Activated CD4-positive, alpha-beta memory T cell treated with anti-CD3 and anti-CD28 coated beads for 36 hours (primary cell): ENCODE measurements at places on chromosomes 11 and 22. TPM values are rescaled to one million over a fixed set of nuclear protein-coding genes. Genes with fewer than 3 reads are reported as not detected.

GRCh38 chr22:48808038-48808960 is 1019.4 kb downstream of the BRD1 start:
- H3K36me3 ChIP-seq = no peaks in the 10 kb centered on the region
- no peaks in the 10 kb centered on the region for H3K4me1 ChIP-seq
- H3K4me3 ChIP-seq = no peak overlapping the region
- no peaks in the 10 kb centered on the region for H3K27me3 ChIP-seq

DNA sequence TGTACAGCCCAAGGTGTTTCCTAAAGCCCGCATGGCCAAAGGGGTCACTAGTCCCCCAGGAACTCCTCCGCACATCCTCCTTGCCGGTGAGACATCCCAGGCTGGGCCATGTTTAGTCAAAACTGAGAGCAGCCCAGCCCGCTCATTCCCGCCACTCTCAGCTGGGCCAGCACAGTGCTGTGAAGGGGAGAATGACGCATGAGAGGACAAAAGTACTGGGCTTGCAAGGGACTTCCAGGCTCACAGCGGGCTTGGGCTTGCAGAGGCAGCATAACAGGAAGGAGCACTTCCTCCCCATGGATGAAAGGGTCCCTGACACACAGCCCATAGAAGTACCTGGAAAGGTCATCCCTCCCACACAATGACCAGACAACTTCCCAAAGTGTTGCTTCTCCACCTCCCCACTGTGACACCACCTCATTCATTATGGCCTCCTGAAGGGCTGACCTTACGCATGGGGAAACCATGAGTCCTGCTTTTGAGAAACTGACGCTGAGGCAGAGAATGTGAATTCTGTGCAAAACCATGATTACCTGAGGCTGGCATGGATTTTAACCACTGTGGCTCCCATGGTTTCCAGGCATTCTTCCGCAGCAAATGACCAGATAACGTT is 19.1 kb downstream of the ETS1 start:
- peaks cover 9% of the 10 kb centered on the region for H3K4me1 ChIP-seq
- no peak overlapping the region for H3K27ac ChIP-seq
- H3K4me3 ChIP-seq = no peak overlapping the region
- no peaks in the 10 kb centered on the region for H3K36me3 ChIP-seq
- peak; percentile 55 for DNase-seq

GRCh38 chr22:17928391-17928790 is 96.0 kb downstream of the MICAL3 start:
- H3K27ac ChIP-seq = no peak overlapping the region
- no peaks in the 10 kb centered on the region for H3K27me3 ChIP-seq
- H3K4me3 ChIP-seq = no peak overlapping the region
- DNase-seq = no peak

DNA sequence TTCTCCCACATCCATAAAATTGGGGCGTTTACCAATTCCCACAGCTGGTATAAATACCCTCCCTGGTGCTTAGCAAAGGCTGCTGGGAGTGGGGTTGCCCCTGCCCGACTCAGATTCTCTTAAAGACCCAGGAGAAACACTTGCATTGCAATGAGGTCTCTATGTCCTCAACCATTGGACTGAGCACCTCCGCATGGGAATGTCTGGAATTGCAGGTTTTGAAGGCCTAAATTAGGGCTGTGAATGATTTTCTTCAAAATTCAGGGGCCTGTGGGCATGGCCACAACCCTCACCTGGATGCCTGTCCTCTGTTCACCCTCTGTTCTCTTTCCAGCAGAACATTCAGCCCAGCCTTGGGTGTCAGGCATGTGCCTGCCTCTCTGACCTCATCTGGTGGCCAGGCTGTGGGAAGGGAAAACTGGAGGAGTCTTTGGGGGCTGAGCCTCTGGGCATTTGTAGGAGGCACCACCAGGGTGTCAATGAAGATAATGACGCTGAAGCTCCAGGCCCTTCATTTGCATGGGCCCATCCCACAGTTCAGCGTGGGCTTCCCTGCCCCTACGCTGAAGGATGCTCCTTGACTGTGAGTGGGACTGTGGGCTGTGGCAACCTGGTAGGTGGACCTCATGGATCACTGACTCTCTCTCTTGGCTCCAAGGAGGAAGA is 52.7 kb upstream of the MYEOV start:
- H3K36me3 ChIP-seq = no peaks in the 10 kb centered on the region
- H3K4me3 ChIP-seq = no peak overlapping the region
- no peak overlapping the region for H3K27ac ChIP-seq
- no peak for DNase-seq
- H3K4me1 ChIP-seq = peaks cover 30% of the 10 kb centered on the region

DNA sequence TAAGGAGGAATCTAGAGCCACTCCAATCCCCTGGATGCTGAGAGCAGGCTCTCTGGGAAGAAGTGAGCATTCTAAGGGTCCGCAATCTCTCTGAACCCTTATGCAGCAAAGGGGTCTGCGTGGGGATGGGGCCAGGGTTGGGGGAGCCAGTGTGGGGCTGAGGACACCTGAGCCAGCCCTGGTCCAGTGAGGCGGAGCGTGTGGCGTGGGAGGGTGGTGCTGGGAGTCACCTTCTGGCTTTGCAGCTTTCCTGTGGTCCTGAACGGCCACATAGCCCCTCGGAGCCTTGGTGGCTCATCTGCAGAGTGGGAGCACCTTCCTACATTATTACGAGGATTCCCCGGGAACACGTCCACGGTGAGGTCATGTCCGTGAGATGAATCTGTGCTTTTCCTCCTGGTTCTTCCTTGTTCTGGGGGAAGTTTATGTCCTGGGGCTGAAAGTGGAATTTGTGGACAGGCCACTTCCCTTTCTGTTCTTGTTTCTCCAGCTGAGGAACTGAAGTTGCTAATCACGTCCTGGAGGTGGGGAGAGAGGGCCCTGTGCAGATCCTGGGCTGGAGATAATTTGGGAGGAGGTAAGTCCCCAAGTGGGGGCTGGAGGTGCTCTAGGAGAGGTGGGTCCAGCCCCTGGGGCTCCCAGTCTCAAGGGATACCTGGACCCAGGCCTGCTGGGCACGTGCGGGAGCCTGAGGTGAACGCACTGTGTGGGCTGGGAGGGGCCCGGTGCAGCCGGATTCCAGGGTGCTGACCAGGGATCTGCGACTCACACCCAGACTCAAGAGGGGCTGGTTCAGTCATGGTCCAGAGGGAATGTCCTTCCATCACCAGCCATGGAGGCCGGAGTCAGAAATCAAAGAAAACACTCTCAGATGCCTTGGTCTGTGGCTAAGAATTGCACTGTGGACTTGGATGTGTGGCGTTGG is 6.1 kb downstream of the MRGPRE start:
- peaks cover 3% of the 10 kb centered on the region for H3K4me1 ChIP-seq
- H3K4me3 ChIP-seq = no peak overlapping the region
- no peak overlapping the region for H3K27ac ChIP-seq
- DNase-seq = no peak
- no peaks in the 10 kb centered on the region for H3K36me3 ChIP-seq
- H3K27me3 ChIP-seq = peaks cover 9% of the 10 kb centered on the region

DNA sequence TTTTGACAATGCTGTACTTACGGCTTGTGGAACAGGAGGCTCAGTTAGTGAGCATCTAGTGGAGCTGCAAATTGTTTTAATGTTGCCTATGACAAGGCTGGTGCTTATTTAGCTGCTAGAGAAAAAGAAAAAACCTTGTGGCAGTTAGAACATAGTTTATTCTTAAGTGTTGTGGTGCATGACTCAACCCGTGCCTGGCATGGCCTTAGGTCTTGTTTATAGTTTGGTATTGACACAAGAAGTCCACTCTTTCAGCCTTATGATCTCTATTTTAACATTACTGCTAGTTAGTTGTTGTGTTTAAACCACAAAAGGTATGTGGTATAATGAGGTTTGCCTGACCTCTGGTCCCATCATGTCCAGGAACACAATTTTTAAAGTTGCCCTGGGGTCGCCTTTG is 744.6 kb downstream of the FAM181B start:
- no peaks in the 10 kb centered on the region for H3K36me3 ChIP-seq
- no peak overlapping the region for H3K27ac ChIP-seq
- H3K4me3 ChIP-seq = no peak overlapping the region
- H3K27me3 ChIP-seq = no peaks in the 10 kb centered on the region
- H3K4me1 ChIP-seq = no peaks in the 10 kb centered on the region
- no peak for DNase-seq

DNA sequence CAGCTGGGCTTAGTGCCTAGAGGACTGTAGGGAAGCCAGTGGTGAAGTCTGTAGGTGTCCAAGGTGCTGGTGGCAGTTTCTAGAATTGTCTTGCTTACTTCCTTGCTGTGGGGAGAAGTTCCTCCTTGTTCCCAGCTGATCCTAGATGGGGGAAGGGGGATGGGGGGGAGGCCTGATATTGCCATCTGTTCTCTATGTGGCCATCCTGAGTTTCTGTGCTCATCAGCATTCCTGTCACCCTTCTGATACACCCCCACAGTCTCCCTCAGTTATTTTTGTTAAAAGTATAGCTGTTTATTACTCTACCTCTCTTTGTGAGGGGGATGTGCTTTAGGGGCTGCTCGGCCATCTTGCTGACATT is 36.5 kb downstream of the MADD start:
- no peak for DNase-seq
- no peak overlapping the region for H3K4me3 ChIP-seq
- no peaks in the 10 kb centered on the region for H3K27me3 ChIP-seq
- H3K4me1 ChIP-seq = peaks cover 10% of the 10 kb centered on the region
- no peak overlapping the region for H3K27ac ChIP-seq

DNA sequence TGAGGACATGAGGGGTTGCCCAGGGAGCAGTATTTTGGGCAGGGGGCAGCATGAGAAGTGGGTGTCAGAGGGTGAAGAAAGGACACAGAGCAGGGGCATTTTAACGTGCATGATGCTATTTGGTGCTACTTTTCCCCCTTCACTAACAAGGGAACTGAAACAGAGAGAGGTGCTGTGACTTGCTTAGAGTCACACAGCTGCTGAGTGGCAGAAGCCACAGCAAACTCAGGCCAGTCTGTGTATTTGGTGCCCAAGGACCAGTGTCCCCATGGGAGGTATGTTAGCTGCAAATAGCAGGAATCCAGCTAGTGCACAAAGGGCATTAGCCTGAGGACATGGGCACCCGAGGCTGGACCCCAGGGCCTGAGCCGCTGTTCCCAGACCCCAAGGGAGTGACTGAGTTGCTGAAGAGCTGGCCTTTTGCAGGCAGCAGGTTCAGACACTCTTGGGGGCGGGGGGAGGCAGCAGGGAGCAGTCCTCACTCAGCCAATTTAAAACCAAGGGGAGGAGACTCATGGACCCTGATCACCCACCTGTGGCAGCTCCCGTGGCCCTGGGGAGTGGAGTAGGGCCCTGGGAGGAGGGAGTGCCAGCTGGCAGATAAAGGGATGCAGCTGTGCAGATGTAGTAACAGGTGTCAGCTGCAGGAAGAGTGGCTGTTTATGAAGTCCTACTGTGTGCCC is 14.6 kb downstream of the PARVG start:
- no peak overlapping the region for H3K4me3 ChIP-seq
- peaks cover 34% of the 10 kb centered on the region for H3K4me1 ChIP-seq
- H3K36me3 ChIP-seq = peaks cover 27% of the 10 kb centered on the region
- no peak overlapping the region for H3K27ac ChIP-seq

DNA sequence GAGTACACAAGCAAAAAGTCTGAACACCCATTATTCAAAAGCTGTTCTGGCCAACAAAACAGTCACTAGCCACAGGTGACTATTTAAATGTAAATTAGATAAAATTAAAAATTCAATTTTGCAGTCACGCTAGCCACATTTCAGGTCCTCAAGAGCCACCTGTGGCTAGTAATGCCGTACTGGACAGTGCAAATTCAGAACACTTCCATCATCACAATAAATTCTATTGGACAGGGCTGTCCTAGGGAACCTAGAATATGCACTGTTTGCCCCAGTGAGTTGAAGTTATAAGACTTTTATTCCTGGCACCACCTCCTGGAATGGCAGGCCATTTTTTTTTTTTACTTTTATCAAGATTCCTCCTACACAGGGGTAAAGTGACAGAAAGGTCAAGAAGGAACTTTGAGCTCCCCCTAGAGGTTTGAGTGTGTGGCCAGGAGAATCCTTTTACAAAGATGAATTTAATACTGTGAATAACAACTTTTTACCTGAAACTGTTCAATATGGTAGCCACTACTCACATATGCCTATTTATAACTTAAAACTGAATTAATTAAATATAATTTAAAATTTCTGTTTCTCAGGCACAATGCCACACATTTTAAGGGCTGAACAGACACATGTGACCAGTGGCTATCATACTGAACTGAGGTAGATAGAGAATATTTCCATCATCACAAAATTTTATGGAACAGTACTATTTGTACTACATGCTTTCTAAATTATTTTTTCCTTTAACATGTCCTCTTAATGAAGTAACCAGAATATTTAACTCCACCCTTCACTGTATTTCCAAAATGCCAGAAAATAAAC is 6.5 kb downstream of the MSANTD2 start:
- H3K4me3 ChIP-seq = no peak overlapping the region
- H3K27ac ChIP-seq = no peak overlapping the region
- no peaks in the 10 kb centered on the region for H3K36me3 ChIP-seq
- DNase-seq = peak; percentile 17
- H3K4me1 ChIP-seq = peaks cover 31% of the 10 kb centered on the region

GRCh38 chr11:2813968-2814367 is 71.6 kb downstream of the CDKN1C start:
- H3K27ac ChIP-seq = no peak overlapping the region
- peaks cover 12% of the 10 kb centered on the region for H3K4me1 ChIP-seq
- H3K27me3 ChIP-seq = no peaks in the 10 kb centered on the region
- peaks cover 11% of the 10 kb centered on the region for H3K36me3 ChIP-seq
- DNase-seq = no peak

- H3K4me1 ChIP-seq = peaks cover 21% of the 10 kb centered on the region
- no peak overlapping the region for H3K27ac ChIP-seq
- peaks cover 85% of the 10 kb centered on the region for H3K36me3 ChIP-seq
- no peak overlapping the region for H3K4me3 ChIP-seq
Measured at GRCh38 chr11:74822170-74822569, 73.5 kb downstream of the RNF169 start.

- peaks cover 13% of the 10 kb centered on the region for H3K4me1 ChIP-seq
- H3K4me3 ChIP-seq = no peak overlapping the region
- H3K27me3 ChIP-seq = no peaks in the 10 kb centered on the region
- peaks cover 6% of the 10 kb centered on the region for H3K36me3 ChIP-seq
- no peak for DNase-seq
- H3K27ac ChIP-seq = no peak overlapping the region
Measured at GRCh38 chr11:72229925-72230763, 5.6 kb downstream of the INPPL1 start.

- peaks cover 25% of the 10 kb centered on the region for H3K4me1 ChIP-seq
- peaks cover 2% of the 10 kb centered on the region for H3K36me3 ChIP-seq
- DNase-seq = no peak
- no peaks in the 10 kb centered on the region for H3K27me3 ChIP-seq
- no peak overlapping the region for H3K27ac ChIP-seq
Measured at GRCh38 chr11:72084965-72085364, 4.3 kb downstream of the LRRC51 start.

- H3K27ac ChIP-seq = no peak overlapping the region
- peaks cover 3% of the 10 kb centered on the region for H3K27me3 ChIP-seq
Measured at GRCh38 chr11:83571302-83571701, 285.1 kb upstream of the CCDC90B start.

The SLN gene
- total RNA-seq = not detected

The OR51T1 gene
- total RNA-seq = not detected

The RAG1 gene
- 0.41 TPM for total RNA-seq
